ENCODE measurements at places on chromosomes 7 and 10.

DNA sequence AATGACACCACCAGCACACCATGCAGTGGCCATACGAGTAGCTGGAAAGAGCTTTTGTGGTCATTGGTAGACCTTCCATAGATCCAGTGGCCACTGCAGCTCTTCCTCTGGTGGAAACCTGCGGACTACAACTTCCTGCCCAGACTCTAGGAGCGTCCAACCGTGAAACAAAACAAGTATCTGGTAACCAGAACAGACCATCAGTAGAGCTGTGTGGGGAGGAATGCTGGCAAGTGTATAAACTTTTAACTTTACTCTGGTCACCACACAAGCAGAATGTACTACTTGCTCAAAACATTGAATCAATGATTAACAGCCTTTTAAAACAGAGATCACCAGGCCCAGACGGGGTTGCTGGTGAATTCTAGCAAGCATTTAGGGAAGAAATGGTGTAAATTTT, 154.7 kb upstream of the DGKB start:
- no peak for DNase-seq

DNA sequence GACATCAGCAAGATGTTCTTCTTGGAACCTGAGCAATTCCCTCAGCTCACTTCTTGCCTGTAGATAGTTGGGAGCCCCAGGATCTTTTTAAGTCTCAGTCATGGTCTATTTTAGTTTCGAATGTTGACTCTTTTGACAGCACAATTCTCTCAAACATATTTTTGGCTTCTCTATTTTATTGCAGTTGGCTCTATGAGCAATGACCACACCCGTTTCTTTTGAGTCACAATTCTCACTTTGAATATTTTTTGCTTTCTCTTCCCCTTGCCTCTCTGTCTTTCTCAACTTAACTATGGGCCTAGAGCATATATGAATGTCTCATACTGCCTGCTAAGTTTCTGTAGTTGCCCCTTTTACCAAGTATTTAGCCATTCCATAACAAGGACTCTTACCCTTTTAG, 222.8 kb downstream of the PTN start:
- DNase-seq = no peak

DNA sequence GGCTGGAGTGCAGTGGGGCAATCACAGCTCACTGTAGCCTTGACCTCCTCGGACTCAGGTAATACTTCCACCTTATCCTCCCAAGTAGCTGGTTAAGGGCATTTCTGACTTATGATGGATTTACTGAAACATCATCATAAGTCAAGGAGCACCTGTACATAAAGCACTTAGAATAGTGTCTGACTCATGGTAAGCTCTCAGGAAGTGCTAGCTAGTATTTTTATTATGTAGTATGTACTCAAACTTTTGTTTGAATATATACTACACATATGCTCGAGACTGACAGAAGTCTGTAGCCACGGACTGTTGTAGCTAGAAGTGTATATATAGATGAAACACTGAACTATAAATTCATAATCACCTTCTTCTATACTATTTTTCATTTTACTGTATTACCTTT, 107.5 kb upstream of the DNAJB12 start:
- no peak for DNase-seq

DNA sequence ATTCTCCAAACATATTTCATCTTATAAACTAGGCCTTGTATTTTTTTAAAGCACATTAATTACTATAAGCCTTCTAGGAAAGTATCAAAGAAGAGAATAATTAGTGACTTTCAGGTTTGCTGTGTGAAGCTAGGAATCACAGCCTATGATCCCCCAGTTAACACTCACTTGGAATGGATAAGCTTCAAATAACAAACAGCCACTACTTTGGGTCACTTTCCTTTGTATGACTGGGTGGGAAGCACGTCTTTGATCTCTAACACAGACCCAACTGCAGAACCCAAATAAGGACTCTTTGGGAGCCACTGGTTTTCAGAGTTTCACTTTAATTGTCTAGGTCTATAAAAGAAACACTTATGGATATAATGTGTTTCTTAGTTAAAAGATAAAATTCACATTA, 769.3 kb downstream of the MAGI2 start:
- no peak for DNase-seq

DNA sequence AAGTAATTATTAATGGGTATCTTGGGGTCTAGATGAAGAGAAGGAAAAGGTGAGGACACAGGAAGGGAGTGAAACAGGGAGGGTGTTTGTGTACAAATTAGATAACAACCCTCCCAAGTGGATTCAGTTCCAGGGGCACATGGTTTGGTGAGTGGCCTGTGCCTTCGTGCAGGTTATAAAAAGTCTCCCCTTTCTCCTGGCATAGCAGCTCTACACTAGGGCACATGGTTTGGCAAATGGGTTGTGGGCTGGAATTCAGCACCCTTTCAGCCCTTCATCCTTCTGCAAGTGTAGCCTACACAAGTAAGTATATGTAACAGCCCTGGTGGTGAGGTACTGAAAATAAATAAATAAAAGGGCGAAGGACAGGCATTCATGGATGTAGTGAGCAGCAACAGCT, 359.4 kb downstream of the AUTS2 start:
- DNase-seq = no peak

- DNase-seq = no peak
Observed at GRCh38 chr7:7740037-7740355, 21.6 kb upstream of the RPA3 start.

GRCh38 chr7:30184791-30185487, 50.2 kb downstream of the MTURN start:
- DNase-seq = no peak

GRCh38 chr7:21064698-21065648, 278.3 kb upstream of the SP8 start:
- DNase-seq = no peak

- DNase-seq = no peak
Observed at GRCh38 chr7:152859781-152860191, 100.2 kb downstream of the ACTR3B start.

GRCh38 chr10:22321924-22322640, 1.2 kb downstream of the BMI1 start:
- DNase-seq = no peak

DNA sequence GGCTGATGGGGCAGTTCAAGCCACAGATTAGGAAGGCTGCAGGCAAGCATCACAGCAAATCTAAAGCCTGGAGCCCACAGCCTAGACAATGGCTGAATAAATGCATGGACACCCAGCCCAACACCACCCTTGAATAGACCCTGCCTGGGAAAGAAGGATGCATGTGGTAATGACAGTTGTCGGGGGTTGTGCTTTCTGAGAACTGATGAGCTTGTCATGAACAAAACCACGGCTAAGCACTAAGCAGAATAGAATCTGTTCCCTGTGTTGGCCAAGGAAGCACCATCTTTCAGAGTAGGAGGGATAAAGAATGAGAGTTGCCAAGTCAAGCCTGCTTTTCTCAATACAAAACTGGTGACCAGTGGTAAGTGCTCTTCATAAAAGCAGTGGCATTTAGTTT, 66.1 kb upstream of the JCAD start:
- no peak for DNase-seq

DNA sequence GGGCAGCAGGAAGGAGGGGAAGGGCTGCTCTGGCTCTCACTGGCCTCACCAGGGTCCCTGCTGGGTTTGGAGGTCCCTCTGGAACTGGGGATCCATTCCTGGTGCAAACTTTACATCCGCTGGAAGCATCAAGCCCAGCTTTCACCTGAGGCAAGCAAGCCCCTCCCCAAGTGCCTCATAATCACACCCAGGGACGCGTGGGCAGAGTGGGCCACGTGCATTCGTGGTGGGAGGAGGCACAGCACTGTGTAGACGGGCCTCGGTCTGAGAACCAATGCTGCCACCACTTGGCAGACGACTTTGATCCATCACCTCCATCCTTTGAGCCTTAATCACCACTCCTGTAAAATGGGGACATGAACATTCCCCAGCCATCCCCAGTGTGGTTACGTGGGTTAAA, 74.1 kb downstream of the VWA2 start:
- DNase-seq = no peak

DNA sequence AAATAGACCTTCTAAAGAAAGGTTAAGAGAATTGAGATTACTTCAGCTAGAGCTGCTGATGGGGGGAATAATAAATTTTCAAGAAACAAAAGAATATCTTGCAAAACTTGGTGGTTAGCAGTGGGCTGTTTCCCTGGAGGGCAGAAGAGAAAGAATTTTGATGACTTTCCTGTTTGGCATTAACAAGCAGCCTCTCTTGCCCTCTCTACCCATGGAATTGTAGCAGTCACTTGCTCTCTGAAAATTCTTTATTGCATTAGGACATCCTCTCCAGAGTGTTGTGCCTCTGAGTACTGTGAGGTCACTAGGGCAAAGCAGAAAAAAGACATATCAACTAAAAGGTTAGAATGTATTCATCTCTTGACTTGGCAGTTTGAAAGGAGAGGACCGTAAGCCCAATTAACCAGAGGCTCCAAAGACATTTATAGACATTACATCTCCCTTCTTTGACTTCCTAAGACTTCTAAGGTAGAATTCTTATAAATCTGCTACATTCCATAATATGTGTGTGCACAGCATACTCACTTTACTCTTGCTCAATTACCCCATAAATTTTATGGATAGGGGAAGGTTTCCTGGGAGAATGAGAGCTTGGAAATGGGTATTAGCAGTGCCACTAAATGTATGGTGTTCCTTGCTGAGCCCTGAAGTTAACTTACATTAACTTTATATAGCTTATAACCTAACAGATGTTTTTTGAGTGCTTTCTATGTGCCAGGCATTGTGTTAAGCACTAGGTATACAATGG, 215.3 kb downstream of the KIF20B start:
- no peak for DNase-seq

DNA sequence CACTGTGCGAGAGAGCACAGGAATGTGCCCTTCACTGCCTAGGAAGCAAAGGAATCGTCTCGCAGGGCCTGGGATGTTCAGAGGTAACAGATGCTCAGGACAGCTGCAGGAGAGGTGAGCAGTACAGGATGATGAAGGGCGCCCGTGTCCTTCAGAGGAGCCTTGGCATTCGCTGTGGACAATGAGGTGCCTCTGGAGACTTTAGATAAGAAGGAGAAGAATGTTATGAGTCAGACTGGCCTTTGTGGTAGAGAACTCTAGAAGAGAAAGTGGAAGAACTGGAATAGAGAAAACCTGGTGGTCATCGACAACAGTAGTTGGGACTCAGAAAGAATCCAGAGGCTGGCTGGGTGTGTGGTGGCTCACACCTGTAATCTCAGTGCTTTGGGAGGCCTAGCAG, 64.4 kb upstream of the LEP start:
- no peak for DNase-seq

DNA sequence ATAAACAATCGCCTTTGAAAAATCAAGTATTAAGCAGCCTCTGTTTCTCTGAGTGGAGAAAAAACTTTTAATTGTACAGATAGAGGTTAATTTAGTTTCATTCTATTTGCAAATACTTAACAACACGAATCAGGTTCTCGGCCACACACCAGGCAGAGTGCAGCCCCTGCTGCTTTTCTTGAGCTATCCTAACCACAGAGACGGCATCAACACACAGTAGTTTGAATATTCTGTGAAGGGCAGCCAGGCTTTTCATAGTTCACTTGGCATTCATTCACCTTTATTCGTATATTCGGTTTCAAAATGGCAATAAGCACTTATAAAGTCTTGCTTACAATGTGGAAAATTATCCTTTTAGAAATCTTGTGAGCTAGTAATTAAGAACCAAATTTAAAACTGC, 5.7 kb downstream of the ADARB2 start:
- no peak for DNase-seq

DNA sequence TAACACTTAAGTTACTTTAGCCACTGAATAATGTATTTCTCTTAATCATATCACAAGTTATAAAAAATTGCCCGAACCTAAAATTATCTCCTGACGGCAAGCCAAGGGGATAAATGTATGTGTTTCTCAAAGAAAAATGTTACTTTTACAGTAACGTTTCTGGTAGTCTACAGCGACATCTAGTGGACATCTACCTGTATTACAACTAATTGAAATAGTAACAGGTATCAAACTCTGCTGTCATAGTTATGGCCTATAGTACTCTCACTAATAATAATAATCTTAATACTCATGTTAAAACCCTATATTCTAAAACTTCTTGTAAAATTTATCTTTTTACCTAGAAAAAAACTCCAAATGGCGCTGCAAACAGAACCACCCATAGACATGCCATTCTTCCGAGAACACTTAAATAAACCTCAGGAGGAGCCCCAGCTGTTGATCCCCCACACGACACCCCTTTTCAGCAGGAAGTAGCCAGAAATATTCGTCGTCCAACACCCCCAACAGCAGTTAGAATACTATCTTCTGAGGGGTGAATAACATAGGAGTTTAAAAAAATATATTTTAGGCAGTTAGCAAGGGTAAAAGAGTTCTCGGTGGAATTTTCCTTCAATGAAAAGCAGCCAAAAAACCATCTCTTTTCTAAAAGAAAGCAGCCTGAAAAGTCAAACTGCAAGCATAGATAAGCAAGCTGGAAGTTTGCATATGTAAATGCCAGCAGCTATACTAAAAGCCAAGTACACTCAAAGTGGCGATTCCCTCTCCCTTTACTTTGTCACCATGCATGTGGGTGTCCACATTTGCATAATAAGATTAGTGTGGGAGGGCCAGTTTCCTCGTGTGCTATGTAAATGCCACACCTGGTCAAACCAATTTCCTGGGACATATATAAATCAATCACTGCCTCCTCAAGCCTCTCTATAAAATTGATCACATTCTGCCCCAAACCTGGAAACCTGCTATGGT, 40.5 kb upstream of the ZNF107 start:
- no peak for DNase-seq

- DNase-seq = no peak
Observed at GRCh38 chr10:61411706-61412105, 41.5 kb downstream of the TMEM26 start.

DNA sequence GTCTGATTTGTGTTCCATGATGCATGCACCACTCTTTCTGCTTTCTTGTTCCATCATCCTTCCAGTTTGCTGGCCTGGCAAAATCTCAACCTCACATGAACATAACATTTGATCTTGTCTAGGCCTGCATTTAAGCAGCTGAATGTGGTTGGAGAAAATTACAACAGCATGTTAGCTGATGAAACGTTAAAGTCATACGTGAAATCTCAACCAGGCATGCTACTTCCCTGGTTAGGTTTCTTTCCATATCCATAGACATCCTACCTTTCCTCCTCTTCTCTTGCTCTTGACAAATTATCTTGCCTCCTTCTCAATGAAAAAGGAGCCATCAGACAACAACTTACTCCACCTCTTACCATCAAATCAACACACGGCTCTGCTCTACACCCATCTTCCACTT, 153.6 kb downstream of the C1GALT1 start:
- DNase-seq = no peak

DNA sequence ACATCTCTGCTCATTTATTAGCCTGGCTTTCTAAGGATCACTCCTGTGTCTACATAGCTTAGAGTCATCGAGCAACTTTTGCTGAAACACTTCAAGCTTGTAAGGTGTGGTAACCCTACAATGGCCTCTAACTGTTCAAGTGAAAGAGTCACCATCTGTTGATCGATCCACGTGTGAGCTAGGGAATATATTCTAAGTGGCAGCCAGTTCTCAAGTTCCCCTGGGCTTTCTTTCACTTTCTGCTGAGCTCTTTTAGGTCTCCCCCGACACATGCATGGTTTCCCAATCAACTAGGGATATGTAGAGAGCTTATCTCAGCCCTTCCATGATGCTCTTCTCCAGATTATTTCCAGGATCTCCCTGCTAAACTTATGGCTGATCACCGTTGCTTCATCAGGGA, 15.5 kb downstream of the AOAH start:
- DNase-seq = no peak
